OCI-LY7 (cell line): ENCODE measurements at places on chromosomes 13 and 19. TPM values are rescaled to one million over a fixed set of nuclear protein-coding genes. Genes with fewer than 3 reads are reported as not detected.

RASAL3 gene
- 52.0 and 53.3 TPM in 2 replicates for total RNA-seq

- DNase-seq: no peak
These were observed 19.4 kb downstream of the UFM1 start for GRCh38 chr13:38369058-38369457.

KIR3DL1 gene
- total RNA-seq: not detected in 2 replicates

- DNase-seq: peak; percentile 98
These were observed at the start of gene ZNF737 for GRCh38 chr19:20565321-20566018. TSS of gene ZNF737 (minus strand) at chr19:20565781. CDS start at chr19:20565640, 141 bp downstream.

DDX39A gene
- total RNA-seq: 294 and 316 TPM in 2 replicates

DNA sequence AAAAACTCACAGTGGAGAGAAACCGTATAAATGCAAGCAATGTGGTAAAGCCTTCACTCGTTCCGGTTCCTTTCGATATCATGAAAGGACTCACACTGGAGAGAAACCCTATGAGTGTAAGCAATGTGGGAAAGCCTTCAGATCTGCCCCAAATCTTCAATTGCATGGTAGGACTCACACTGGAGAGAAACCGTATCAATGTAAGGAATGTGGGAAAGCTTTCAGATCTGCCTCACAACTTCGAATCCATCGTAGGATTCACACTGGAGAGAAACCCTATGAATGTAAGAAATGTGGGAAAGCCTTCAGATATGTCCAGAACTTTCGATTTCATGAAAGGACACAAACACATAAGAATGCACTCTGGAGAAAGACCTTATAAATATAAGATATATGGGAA, 19.4 kb upstream of the ZNF69 start:
- DNase-seq: no peak

- DNase-seq: no peak
These were observed 971 bp downstream of the FOSB start for GRCh38 chr19:45468803-45469131.

DNA sequence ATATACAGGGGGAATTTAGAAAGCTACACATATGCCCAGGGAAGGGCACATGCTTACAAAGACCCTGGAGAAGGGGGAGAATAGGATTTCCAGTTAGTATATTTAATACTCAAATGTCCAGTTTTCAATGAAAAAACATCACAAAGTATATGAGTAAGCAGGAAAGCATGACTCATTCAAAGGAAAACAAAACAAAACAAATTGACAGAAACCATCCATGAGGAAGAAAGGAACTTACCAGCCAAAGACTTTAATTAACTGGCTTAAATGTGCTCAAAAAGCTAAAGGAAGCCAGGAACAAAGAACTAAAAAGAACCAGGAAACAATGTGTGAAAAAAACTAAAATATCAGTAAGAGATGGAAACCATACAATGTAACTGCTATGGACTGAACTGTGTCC, 716.2 kb upstream of the ARGLU1 start:
- DNase-seq: no peak

DNA sequence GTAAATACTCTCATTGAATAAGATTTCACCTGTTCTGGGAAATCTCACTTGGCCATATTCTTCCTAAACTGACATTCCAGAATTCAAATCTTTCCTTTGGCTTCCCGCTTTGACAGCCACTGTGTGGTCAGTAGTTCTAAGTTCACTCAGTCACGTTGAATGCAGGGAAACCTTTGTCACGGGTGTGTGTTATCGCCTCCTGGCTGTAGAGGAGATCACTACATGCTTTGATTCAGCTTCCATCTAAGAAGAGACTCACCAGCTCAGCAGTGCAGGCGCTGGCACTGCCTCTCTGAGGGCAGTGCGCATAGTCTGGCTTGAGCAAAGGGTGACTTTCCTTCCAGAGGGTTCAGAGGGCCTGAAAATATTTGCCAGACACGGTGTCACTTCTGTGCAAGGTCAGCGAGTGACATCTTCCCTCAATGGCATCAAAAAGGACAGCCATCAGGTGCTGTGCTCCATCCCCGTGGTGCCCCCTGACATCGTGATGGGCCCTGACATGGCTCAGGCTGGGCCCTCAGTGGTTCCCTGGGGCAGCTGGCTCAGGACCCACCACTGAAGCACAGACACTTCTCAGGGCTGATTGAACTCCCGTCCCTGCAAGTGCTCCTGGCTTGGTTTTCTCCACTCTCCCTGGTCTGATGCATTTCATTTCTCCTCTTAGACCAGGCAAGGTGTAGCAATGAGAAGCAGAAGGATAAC, 635.4 kb upstream of the ARGLU1 start:
- peak; percentile 1 for DNase-seq

DNA sequence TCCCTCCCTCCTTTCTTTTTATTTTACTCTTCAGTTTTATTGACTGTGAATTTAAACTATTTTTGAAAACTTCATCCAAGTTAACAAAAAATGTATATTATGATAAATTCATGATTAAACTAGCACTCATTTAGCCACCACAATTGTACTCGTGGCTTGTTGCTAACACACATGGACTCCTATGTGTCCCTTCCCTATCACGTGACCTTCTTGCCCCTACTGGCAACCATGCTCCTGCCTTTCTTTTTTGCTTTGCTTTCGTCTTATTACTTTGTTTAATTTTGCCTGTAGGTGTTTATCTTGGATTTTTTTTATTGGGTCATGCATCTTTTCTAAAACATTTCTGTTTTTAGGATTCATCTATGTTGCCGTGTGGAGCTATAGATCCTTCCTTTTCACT, 8.2 kb downstream of the CLC start:
- DNase-seq: no peak

PRDX2 gene
- total RNA-seq: 345 and 357 TPM in 2 replicates

GRCh38 chr19:897442-898039, 4.3 kb downstream of the RNU6-9 start:
- DNase-seq: no peak

DNA sequence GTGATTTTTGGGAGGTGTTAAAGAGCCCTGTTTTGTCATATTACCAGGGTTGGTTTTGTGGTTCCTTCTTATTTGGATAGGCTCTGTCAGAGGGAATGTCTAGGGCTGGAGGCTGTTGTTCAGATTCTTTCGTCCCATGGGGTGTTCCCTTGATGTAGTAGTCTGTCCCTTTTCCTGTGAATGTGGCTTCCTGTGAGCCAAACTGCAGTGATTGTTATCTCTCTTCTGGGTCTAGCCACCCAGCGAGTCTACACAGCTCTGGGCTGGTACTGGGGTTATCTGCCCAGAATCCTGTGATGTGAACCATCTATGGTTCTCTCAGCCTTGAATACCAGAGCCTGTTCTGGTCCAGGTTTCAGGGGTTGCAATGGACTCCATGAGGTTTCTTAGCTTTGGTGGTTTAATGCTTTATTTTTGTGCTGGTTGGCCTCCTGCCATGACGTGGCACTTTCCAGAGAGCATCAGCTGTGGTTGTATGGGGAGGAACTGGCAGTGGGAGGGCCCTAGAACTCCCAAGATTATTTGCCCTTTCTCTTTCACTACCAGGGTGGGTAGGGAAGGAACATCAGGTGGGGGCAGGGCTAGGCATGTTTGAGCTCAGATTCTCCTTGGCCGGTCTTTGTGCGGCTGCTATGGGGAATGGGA, 78.8 kb downstream of the SPRY2 start:
- DNase-seq: no peak

MIA gene
- not detected in 2 replicates for total RNA-seq

DNA sequence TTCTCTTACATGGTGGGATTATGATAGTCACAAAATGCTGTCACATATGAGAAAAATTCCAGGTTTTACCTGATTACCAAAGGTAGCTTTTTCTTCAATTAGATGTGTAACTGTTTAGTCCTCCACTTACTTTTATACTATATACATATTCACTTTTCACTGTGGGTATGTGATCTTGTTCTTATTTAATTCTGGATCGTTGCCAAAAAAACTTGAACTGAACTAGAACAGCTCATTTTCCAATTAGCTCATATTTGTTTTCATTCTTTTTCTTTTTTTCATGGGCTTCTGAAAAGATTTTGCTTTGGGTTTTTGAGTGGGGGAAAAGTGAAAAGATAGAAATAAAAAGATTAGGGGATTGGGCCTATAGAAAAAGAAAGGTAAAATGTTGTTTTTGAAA, 291.9 kb downstream of the NDFIP2 start:
- no peak for DNase-seq

- DNase-seq: no peak
These were observed 88.2 kb downstream of the KCTD12 start for GRCh38 chr13:76798037-76798436.

- no peak for DNase-seq
These were observed 556.3 kb downstream of the UQCRFS1 start for GRCh38 chr19:28656644-28657043.

- DNase-seq: no peak
These were observed at the start of gene STARD13 for GRCh38 chr13:33285420-33286124. TSS of gene STARD13 (minus strand) at chr13:33285755. CDS start at chr13:33285638, 117 bp downstream.

FAM83E gene
- 3.0 and 5.6 TPM in 2 replicates for total RNA-seq

DNA sequence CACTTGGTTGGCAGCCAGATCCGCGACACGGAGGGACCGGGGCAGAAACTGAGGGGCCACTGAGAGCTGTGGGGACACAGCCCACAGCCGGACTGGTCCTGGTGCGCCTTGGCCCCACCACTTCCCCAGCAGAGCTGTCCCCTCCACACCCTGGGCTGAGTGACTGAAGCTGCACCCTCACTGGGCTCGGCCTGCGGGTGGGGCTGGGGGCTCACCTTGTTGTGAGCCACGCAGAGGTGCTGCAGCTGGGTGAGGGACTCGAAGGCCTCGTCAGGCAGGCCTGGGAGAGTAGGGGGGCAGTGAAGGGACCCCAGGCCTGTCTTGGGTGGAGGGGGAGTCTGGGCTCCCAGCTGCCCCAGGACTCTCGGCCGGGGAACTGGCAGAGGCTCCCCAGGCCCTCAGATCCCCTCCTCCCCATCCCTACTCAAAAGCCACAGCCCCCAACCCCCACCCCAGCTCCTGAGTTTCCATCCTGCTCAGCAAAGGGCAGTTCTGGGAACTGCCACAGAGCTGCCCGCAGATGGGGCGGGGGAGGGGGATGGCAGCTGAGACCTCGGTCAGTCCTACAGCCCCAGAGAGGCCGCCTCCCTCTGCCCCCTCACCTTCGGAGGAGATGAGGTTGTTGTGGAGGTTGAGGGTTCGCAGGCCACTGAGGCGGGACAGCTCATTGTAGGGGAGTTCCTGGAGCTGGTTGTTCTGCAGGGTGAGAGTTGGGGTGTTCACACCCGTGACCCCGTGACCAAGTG, 2.3 kb downstream of the PODNL1 start:
- no peak for DNase-seq

DNA sequence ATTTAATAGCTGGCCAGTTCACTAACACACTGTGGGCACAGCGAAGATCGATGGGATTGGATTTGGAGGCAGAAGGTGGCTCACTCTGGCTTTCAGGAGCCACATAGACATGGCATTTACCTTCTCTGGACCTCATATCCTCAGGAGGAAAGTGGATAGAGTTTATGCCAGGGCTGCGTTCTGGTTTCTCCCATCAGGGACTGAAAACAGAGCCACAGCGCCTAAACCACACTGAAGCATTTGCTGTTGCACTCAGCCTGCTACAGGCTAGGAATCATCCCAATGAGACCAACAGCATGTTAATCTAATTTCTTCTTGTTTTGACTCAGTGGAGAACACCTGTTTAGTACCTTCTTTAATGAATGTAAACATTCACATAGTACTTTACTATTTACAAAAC, 1.6 kb downstream of the CYSLTR2 start:
- DNase-seq: no peak

DNA sequence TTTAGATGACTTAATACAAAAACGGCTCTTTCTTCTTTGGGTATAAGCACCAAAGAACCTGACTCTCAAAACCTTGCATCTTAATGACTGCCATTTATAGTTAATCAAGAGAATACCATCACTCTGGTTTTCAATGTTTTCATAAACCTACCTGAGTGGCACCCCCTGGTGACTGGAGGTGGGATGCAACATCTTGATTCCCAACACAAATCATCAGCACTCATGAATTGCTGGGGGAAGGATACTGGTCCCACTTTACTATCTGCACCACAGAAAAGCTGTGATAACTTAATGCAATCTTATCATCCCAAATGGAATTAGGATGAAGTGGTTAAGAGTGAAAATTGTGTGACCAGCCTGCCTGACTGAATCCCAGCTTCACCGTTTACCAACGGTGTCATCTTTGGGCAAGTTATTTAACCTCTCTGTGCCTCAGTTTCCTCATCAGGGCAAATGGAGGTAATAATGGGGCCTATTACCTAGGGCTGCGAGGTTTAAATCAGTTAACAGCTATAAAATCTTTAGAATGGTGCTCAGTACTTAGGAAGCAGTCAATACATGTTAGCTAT, 366.4 kb downstream of the KLF12 start:
- DNase-seq: peak; percentile 37

DNAAF3 gene
- 2.2 and 2.5 TPM in 2 replicates for total RNA-seq

- DNase-seq: no peak
These were observed 21.8 kb downstream of the EVI5L start for GRCh38 chr19:7851623-7852500.

DNA sequence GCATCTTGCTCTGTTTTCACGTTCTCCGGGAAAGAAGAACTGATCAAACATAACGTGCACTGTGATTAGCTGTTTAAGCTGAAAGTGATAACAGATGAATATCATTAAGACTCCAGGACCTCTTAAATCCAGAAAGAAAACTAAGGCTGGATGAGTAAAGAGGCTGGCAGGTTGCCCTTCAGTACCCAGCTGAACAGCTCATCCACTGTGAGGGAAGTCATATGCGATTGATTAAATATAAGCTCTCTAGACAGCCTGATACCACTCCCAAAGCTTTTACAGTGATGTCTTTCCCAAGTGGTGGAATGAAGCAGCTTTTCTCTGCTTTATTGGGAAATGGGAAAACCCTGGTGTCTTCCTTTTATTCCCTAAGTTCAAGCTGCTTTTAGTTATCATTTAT, 116.9 kb downstream of the EFNB2 start:
- DNase-seq: no peak

DNA sequence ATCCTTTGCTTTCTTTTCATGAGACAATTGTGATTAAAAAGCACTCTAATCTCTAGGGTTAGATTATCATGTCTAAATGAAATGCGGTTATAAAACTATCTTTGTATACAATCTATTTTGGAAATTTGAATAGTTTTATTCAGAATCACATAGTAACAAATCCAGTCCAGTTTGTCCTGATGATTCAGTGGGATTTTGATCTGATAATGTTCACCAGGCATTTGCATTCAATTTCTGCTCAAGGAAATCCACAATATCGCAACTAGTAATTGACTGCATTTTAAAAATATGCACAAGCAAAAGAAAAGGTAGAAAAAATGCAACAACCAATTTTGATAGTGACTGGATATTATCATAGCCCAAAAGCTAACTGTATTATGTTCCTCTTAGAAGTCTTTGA, 63.8 kb downstream of the ITGBL1 start:
- no peak for DNase-seq

DNA sequence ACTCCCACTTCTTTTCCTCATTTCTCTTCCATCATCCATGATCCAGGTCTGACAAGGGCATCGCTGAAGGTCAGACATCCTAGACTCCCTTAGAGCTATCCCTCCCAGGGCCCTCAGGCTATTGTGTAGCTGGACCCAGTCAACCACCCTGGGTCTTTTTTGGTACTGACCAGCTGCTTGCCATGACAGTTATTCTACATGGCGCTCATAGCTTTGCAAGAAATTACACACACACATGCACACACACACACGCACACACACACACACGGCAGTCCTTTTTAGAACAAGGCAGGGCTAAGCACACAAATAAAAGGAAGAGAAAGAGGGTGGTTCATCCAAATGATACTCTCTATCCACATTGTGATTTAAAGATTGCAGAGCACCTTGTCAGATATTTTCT, 18.3 kb downstream of the SIAH3 start:
- no peak for DNase-seq

URAD gene
- total RNA-seq: not detected in 2 replicates

- peak; percentile 99 for DNase-seq
These were observed 543 bp upstream of the NUP62 start for GRCh38 chr19:49929611-49930482.

ZNF829 gene
- not detected in 2 replicates for total RNA-seq

KLK3 gene
- not detected in 2 replicates for total RNA-seq

RNF17 gene
- total RNA-seq: not detected in 2 replicates
